Mesothelial cell of epicardium (in vitro differentiated cells): ENCODE measurements at places on chromosomes 11 and 22. TPM values are rescaled to one million over a fixed set of nuclear protein-coding genes. Genes with fewer than 3 reads are reported as not detected.

- peaks cover 36% of the 10 kb centered on the region for H3K36me3 ChIP-seq
- no peaks in the 10 kb centered on the region for H3K27me3 ChIP-seq
- peak; percentile 60 for DNase-seq
- H3K4me3 ChIP-seq: peak overlapping the region; percentile 47
- H3K4me1 ChIP-seq: peaks cover 30% of the 10 kb centered on the region
Observed at GRCh38 chr11:130737866-130738431, 178.3 kb downstream of the SNX19 start.

DNA sequence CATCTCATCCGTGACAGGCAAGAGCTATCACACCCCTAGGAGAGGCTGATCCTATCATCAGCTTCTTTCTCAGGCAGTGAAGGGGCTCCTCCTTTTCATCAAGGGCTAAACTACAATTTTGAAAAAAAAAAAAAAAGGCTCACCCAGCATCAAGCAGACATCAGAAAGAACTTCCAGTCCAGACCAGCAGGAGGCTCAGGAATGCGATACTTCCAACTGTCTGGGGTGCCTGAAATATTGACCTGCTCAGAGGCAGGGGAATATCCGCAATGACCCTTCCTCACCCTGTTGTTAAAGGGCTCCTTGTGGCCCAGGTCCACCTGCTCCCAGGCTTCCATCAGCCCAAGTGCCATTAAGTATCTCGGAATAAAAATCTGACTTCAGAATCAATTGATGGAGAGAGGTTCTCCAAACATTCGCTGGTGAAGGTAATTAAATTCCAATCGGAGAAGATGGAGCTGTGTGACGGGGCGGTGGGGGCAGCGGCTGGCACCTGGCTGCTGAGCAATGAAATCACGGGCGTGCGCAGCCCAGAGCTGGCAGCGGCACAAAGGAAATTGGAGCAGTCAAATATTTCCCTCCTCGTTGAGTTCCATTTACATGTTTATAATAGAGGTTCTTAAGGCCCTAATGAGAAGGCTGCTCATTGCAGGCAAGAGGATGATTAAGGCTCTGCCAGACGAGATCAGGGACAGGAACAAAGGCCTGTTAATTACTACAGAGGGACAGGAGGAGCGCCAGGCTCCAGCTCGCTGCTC is 69.0 kb upstream of the THY1 start:
- no peaks in the 10 kb centered on the region for H3K4me1 ChIP-seq
- no peaks in the 10 kb centered on the region for H3K36me3 ChIP-seq
- H3K27ac ChIP-seq: no peak overlapping the region
- no peak overlapping the region for H3K4me3 ChIP-seq
- no peak for DNase-seq

GRCh38 chr11:100734743-100735527 is 47.8 kb downstream of the ARHGAP42 start:
- H3K36me3 ChIP-seq: no peaks in the 10 kb centered on the region
- no peaks in the 10 kb centered on the region for H3K27me3 ChIP-seq
- no peak overlapping the region for H3K27ac ChIP-seq
- no peak for DNase-seq
- H3K4me1 ChIP-seq: peaks cover 32% of the 10 kb centered on the region

DNA sequence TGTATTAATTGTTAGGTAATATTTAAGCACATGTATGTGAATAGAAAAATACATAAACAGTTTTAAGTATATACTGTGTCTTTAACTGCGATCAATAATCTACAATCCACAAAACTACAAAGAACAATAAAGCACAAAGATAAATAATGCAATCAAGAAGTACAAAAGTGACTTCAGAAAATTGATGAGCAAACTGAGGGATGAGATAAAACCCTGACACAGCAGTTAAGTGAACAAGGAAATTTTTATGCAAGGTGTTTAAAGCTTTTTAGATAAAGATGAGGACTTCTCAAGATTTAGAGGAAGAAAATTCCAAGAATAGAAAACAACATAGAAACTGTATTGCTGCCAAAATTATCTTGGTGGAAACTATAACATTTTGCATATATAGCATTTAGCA is 58.4 kb upstream of the ANGPTL5 start:
- DNase-seq: no peak
- no peak overlapping the region for H3K27ac ChIP-seq
- H3K4me1 ChIP-seq: peaks cover 2% of the 10 kb centered on the region
- no peaks in the 10 kb centered on the region for H3K36me3 ChIP-seq
- no peak overlapping the region for H3K4me3 ChIP-seq

- H3K4me1 ChIP-seq: no peaks in the 10 kb centered on the region
- H3K36me3 ChIP-seq: peaks cover 23% of the 10 kb centered on the region
- H3K27me3 ChIP-seq: no peaks in the 10 kb centered on the region
- no peak for DNase-seq
- no peak overlapping the region for H3K4me3 ChIP-seq
- H3K27ac ChIP-seq: no peak overlapping the region
Observed at GRCh38 chr11:46857666-46858065, 11.6 kb upstream of the CKAP5 start.

- H3K27me3 ChIP-seq: peaks cover 53% of the 10 kb centered on the region
- no peak overlapping the region for H3K27ac ChIP-seq
- no peak overlapping the region for H3K4me3 ChIP-seq
- H3K36me3 ChIP-seq: no peaks in the 10 kb centered on the region
- no peak for DNase-seq
- no peaks in the 10 kb centered on the region for H3K4me1 ChIP-seq
Observed at GRCh38 chr22:25219948-25220442, 556 bp downstream of the CRYBB2 start.

DNA sequence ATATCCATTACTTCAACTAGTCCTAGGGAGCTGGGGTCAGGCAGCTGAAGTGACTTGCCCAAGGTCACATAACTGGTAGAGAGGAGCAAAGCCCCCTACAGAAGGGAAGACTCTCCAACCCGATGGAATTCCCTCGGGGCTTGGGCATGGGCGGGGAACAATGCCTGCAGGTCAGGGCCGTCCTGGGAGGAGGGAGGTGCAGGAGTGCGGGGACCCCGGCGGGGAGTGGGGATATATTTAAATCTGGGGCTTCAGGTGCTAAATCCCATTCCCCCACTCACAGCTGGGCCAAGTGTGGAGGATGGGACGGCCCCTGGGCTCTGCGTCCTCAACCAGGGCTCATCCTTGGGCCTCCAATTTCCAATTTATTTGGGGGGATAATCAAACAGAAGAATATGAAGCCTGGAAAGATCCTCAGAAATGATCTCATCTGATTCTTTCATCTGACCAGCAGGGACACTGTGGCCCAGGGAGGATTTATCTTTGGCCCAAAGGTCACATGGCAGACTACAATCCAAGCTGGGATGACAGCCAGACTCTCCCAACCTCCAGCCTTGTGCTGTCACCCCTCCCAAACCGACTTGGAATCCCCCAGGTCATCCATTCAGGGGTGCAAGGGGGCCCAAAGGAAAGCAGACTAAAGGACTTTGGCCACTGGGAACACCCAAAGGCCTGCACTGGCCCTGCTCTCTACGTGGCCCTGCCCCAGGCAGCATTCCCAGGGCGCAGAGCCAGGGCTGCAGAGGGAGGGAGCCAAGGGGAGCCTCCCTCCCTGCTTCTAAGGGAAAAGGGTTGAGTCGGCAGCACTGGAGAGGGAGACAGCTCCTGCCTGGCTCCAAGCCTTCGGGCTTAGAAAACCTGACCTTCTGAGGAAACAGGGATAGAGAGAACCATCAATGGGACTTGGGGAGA is 8.7 kb upstream of the C1QTNF6 start:
- DNase-seq: no peak
- peak overlapping the region; percentile 96 for H3K27ac ChIP-seq
- H3K27me3 ChIP-seq: no peaks in the 10 kb centered on the region
- H3K4me3 ChIP-seq: peak overlapping the region; percentile 77
- peaks cover 7% of the 10 kb centered on the region for H3K36me3 ChIP-seq

The KRTAP5-7 gene
- total RNA-seq: 0.18 to 0.43 TPM (median 0.25 TPM) in 3 replicates

The GTPBP1 gene
- total RNA-seq: 71.6 to 74.3 TPM (median 73.1 TPM) in 3 replicates
